ENCODE measurements at places on chromosomes 16 and 17. TPM values are rescaled to one million over a fixed set of nuclear protein-coding genes. Genes with fewer than 3 reads are reported as not detected.

GRCh38 chr17:71798701-71799100, 322.1 kb upstream of the SOX9 start:
- H3K4me1 ChIP-seq, result no peaks in the 10 kb centered on the region
- no peaks in the 10 kb centered on the region for H3K27me3 ChIP-seq
- no peak overlapping the region for H3K4me3 ChIP-seq
- no peaks in the 10 kb centered on the region for H3K36me3 ChIP-seq

GRCh38 chr17:9900784-9901183, 4.3 kb downstream of the RCVRN start:
- H3K36me3 ChIP-seq, result no peaks in the 10 kb centered on the region
- no peaks in the 10 kb centered on the region for H3K27me3 ChIP-seq
- DNase-seq, result no peak

DNA sequence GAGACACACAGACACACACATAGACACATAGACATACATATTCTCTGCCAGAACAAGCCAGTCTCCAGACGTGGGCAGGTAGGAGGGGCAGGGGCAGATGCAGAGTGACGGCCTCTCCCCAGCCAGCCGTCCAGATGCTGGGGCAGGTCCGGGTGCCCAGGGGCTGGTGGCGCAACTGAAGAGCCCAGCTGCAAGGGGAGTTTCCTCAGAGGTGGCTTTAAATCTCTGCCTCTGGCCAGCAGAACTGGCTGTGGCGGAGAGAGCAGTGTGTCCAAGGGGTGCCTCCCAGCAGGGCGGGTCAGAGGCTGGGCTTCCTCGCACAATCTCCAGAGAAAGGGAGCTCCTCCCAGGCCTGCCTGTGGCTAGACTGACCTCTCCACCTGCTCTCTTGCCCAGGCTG, 9.4 kb upstream of the GCGR start:
- H3K27ac ChIP-seq, result no peak overlapping the region
- no peak for DNase-seq
- no peaks in the 10 kb centered on the region for H3K36me3 ChIP-seq
- H3K4me3 ChIP-seq, result no peak overlapping the region
- H3K27me3 ChIP-seq, result no peaks in the 10 kb centered on the region
- no peaks in the 10 kb centered on the region for H3K4me1 ChIP-seq

DNA sequence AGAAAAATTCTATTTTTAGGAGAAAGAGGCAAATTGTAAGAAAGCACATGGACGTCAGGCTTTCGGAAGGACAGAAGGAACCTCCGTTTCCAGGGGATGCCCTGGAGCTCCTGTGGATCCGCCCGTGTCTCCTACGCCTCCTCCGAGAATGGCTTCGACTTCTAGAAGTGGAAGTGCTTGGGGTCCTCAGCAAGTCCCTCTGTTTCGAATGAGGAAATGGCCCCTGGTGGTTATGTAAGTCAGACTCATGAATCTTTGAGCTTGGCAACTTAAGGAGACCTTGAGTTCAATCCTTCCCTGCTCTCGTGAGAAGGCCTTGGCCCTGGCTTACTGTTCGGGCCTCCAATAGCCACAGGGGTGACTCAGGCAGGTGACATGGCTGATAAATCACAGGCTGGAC, 38.9 kb downstream of the COX4I1 start:
- no peak overlapping the region for H3K27ac ChIP-seq
- no peak for DNase-seq
- no peaks in the 10 kb centered on the region for H3K4me1 ChIP-seq
- H3K36me3 ChIP-seq, result no peaks in the 10 kb centered on the region
- no peak overlapping the region for H3K4me3 ChIP-seq

The DLX3 gene
- polyA plus RNA-seq, result 0.08 TPM

The ICAM2 gene
- 61.0 TPM for polyA plus RNA-seq

Measured in heart left ventricle (tissue), 16 donors.